ENCODE measurements at places on chromosomes 2 and 18.

GRCh38 chr2:235957251-235957650 lies 210.9 kb downstream of the GBX2 start:
- DNase-seq = no peak

- DNase-seq = no peak
Measured at GRCh38 chr2:12479065-12479601, 237.6 kb upstream of the TRIB2 start.

GRCh38 chr2:188647430-188648070 lies 326.6 kb upstream of the COL3A1 start:
- DNase-seq = no peak

GRCh38 chr2:150133623-150134022 lies 353.8 kb downstream of the RND3 start:
- peak; percentile 93 for DNase-seq

GRCh38 chr2:49714454-49714853 lies 560.1 kb upstream of the FSHR start:
- no peak for DNase-seq

DNA sequence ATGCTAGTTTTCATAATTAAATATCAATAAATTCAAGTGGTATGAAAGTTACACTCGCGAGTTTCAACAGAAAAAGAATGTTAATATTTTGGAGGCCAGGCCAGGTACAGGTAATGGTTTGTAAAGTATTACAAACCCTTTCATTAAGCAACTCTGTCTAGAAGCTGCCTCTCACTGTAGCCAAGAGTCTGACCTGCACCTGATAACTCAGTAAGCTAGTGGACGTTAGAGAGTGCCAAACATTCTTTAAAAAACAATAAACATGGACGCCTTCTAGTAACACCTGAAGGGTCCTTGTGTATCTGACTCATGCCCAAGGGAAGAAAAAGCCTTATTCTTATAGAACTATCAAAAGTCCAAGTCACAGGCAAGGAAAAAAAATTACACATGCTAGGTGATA lies 70.2 kb downstream of the MBD2 start:
- no peak for DNase-seq

- no peak for DNase-seq
Measured at GRCh38 chr18:10131460-10132395, 217.9 kb downstream of the VAPA start.

- DNase-seq = no peak
Measured at GRCh38 chr2:18454692-18455235, 105.7 kb downstream of the RDH14 start.

- no peak for DNase-seq
Measured at GRCh38 chr2:229335877-229336346, 64.8 kb upstream of the PID1 start.

DNA sequence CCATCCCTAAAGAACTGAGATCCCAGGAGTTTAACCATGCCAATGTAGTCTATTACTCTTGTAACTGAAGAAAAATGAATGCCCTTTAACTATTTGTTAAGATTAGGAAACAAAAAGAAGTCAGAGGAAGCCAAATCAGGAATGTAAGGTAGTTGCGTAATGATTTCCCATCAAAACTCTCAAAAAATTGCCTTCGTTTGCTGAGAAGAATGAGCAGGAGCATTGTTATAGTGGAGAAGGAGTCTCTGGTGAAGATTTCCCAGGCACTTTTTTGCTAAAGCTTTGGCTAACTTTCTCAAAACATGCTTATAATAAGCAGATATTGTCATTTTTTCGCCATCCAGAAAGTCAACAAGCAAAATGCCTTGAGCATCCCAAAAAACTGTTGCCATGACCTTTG lies 224.0 kb upstream of the SIX2 start:
- no peak for DNase-seq

- no peak for DNase-seq
Measured at GRCh38 chr2:112529757-112530156, 12.5 kb upstream of the POLR1B start.

DNA sequence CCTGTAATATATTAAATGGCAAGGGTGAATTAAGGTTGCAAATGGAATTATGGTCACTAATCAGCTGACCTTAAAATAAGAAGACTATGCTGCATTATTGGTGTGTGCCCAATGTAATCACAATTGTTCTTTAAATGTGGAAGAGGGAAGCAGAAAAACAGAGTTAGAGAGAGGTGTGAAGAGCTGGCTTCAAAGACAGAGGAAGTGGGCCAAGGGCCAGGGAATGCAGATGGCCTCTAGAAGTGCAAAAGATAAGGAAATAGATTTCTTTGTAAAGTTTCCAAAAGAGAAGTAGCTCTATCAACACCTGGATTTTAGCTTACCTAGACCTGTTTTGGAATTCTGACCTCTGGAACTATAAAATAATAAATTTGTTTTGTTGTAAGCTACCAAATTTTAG lies 276.0 kb downstream of the LRRTM1 start:
- DNase-seq = no peak

DNA sequence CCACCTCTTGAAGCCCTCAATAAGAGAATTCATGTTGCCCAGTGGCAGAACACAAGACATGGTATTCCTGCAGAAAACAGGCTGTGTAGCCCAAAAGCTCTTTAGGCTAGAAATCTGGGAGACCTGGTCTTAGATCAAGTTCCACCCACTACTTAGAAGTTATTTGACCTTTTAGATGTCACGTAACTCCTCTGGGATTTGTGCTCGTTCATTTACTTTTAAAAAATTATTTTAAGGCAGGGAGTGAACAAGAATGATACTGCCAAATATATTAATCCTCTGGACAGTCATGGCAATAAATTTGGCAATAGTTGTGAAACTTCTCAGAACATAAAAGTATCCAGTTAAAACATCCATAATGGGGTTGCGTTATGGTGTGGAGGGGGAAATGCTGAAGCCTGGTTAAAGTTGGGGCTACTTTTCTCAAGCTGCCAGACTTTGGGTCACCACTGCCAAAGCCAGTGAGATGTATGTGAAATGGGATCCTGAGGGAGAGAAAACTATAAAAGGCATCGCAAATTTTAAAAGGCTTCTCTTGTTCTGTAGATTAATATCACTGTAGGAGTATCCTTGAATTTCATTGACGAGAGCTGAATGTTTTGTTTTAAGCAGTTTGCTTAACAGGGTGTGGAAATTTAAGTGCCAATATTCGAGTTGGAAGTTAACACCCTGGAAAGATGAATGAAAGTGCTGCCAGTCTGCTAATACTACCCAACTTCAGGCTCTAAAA lies 15.8 kb downstream of the DAPL1 start:
- DNase-seq = no peak

DNA sequence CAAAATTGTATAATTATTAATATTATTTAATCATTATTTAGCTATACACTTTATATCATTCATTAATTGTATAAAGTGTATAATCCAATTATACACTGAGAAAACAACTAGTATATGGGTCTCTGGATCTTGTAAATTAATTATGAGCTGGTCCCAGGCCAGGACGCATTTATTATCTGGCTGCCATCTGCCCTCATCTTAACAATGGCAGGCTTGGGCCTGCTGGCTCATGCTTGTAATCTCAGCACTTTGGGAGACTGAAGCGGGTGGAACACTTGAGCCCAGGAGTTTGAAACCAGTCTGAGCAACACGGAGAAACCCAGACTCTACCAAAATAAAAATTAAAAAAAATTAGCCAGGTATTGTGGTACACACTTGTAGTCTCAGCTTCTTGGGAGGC lies 502.2 kb upstream of the NRXN1 start:
- DNase-seq = no peak

DNA sequence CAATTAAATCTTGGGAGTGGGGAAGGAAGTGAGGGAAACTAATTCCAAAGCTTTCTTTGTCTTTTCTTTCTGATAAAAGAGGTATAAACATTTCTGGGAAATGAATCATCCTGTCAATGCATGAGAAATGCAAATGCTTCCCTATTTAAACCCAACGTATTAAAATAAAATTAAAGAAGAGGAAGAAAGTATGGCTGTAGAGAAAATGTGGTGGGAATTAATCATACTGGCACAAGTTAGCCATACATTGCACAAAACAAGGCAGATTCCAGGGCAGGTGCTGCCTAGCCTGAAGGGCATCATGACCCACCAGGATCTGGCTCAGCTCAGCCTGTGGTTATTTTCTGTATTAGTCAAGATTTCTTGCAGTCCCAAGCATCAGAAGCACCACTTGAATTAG lies 338.0 kb downstream of the NYAP2 start:
- no peak for DNase-seq

- DNase-seq = no peak
Measured at GRCh38 chr2:84873350-84873749, 7.5 kb downstream of the TRABD2A start.

- DNase-seq = no peak
Measured at GRCh38 chr2:71721362-71721665, 268.0 kb downstream of the DYSF start.

GRCh38 chr2:120758181-120759144 lies 22.8 kb downstream of the GLI2 start:
- peak; percentile 48 for DNase-seq

GRCh38 chr18:61998957-61999356 lies 106.2 kb upstream of the RNF152 start:
- DNase-seq = peak; percentile 75

DNA sequence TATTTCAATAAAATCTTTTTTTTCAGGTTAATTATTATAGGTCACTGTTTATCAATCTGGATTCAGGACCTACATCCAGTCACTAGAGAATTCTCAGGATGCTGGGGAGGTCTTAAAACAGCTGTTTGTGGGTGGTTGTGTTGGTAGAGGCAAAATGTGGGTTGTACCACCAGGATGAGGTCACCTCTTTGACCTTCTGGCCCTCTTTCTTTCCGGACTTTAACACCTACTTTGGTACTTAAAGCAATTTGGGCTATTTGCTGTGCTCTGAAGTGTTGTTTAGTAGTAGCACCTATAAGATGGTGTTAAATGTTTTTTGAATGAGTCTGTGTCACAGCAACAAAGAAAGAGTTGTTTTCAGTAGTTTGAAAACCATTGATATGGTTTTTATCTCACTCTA lies 14.6 kb downstream of the EML4 start:
- DNase-seq = no peak

GRCh38 chr18:64379662-64380061 lies 230.8 kb upstream of the LINC00305 start:
- DNase-seq = no peak

DNA sequence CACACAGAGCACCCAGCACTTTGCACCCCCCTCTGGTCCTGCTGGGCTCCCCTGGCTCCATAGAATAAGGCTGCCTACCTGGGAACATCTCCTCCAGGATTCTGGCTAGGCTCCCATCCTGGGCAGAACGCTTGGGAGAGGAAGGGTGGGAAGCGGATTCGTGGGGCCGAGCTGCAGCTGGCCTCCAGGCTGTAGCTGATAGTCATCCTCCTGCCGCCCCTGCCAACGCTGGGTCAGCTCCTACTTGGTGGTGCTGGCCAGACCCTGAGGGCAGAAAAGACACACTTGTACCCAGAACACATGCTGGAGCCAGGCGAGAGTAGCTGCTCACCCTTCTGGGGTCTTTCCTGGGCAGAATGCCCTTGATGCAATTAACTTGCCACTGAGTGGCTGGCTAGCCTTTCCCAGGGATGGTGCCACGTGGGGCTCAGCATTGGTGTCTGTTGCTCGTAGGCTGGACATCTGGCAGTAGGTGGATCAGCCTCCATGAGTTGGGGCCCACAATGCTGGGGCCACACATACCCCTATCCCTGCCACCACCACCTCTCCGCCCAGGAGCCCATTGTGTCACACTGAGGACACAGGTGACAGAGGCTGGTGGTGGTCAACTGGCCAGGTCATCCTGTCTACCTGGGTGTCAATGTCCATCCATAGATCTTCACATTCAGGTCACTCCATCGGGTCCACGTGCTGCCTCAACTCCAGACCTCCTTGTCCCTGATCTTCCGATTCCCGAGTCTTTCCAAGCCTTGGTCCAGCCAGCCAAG lies 112.8 kb downstream of the NDUFA10 start:
- DNase-seq = no peak

DNA sequence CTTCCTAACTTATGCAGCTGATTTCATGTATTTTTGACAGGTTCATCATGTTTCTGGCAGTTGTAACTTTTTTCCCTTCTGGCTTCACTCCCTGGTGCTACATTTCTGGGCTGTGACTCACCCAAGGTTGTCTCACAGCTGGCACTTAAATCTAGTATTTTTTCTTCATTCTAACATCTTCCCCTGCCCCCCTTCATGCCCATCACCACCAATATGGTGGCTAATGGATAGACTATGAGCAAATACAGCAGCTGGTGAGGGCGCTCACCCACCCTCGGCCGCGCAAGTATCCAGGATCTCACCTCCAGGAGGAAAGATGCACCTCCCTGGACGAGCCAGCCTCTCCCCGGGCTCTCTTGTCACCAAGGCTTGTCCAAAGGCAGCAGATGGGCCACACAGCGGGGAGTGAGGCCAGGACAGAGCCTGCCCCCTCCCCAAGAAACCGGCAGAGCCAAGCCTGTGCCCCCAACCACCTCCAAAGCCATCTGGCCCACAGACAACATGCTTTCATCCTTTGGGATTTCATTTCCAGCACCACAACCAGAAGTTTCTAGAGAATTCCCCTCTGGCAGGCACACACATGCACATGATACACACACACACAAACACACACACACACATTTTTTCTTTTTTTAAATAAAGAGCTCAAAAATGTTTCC lies 39.1 kb downstream of the ATOH8 start:
- DNase-seq = peak; percentile 31

GRCh38 chr2:130729322-130730299 lies 741 bp downstream of the GPR148 start:
- no peak for DNase-seq

DNA sequence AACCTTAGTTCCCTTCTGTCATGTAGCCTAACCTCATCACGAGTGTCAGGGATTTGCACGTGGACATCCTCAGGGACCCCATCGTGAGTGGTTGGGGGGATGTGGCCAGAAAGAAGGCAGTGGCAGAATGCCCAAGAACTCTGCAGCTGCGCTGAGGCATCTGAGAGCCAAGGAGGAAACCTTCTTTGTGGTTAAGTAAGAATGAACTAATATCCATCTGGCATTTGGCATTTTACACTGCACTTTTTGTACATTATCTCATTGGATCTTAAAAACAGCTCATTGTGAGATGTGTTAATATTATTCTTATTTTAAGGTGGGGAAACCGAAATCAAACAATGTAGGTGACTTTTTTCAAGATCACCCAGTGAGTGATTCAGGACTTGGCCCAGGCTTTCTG lies 32.6 kb upstream of the APCDD1 start:
- DNase-seq = no peak

- DNase-seq = peak; percentile 85
Measured at GRCh38 chr2:128585706-128586105, 267.0 kb upstream of the HS6ST1 start.

DNA sequence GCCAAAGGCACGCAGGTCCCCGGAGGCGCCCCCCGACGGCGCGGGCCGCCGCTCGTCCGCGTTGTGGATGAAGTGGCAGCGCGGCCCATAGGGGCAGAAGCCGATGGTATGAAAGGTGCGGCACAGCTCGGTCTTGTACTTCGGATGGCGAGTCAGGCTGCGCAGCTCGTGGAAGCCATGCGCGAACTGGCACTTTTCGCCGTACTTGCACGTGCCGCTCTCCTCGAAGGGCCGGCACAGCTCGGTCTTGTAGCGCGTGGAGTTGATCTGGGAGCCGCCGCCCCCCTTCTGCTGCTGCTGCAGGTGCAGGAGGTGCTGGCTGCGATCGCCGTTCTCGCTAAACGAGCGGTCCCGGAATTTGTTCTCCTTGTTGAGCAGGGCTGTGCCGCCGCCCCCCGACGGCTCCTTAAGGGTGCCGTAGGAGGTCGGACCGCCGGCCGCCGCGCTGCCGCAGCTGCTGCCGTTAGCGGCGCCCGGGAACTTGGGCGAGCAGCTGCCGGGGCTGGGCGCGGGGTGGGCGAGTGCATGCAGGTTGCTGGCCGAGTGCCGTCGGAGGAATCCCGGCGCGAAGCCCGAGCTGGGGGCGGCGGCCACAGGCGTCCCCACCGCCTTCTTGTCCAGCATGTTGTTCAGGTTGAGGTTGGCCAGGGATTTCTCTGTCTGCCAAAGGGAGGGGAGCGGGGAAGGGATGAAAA lies 1.2 kb downstream of the ZFP36L2 start:
- DNase-seq = no peak

GRCh38 chr2:101362316-101362715 lies 25.0 kb downstream of the CREG2 start:
- DNase-seq = no peak
